ENCODE measurements at places on chromosomes 12 and 14.

DNA sequence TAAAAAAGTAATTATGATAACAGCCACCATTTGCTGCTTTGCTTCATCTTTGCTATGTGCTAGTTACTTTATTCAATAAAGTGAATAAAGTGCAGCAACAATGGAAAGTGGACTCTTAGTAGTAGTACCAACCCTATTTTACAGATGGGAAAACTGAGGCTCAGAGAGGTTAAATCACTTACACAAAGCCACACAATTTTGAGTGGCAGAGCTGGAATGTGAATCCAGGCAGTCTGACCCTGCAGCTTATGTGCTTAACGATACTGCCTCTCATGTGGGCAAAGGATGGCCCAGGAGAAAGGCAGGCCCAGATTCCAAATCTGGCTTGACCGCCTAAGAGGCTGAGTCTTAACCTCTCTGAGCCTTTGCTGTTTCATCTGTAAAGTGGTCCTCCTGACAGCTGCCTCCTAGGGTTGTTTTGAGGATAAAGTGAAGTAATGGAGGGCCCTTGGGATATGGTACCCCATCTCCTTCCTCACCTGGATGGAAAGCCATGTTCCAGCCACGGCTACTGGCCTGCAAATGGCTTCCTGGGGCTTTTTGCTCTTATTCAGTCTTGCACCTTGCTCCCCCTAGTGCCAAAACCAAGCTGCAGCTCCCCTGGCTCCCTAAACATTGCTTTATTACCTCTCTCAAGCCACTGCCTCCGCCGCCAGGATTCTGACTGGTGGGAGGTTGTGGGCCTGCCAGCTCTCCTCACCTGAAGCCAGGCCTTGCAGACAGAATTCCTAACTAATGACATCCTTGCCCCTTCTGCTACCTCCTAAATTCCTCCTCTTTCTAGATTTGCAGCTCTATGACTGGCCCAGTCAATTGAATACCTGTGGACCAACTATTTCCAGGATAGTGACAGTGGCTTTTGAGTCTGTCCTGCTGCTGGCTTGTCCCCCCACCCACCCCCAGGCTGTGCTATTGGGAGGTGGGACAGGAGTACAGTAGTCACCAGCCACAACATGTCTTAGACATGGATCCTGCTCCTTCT, 283.3 kb upstream of the PWP1 start:
- peak; percentile 72 for DNase-seq

GRCh38 chr14:58941629-58942028, 246.8 kb upstream of the DAAM1 start:
- DNase-seq = no peak

DNA sequence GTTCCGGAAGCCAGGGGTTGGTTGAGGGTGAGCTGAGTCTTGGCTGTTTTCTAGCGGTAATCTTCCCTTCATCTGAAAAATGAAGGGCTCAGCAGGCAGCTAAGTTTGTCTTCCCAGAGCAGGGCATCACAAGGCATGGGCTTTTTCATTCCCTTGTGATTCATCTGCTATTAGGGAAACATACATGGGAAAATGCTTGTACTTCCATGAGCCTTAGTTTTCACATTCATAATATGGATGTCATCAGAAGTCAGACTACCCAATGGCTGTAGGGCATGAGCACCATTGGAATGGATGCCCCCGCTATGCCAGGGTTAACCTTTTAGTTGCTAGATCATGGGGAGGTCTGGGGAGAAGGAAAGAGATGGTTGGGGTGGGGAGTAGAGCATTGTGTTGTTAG, 18.7 kb downstream of the HELB start:
- DNase-seq = no peak

GRCh38 chr12:1629338-1630132, 504 bp downstream of the WNT5B start:
- DNase-seq = no peak

DNA sequence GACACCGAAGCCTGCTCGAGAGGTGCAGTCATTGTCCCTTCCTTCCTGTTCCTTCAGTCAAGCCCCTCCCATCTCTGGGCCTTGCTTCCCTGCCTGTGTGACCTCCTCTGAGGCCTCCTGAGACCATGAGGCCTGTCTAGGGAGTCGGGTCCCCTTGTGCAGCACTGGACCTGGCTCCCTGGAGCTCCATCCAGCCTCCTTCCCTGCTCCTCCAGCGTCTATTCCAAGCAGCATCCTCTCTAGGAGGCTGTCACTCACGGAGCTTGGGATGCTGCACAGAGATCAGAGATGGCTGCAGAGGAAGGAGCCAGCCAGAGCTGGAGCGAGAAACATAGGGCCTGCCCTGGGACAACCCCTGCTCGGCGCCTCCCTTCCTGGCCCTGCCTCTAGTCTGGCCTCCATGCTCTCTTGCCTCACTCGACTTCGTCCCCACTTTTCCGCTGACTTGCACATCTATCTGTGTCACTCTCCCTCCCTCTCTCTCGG, 142.7 kb downstream of the BCL11B start:
- no peak for DNase-seq

DNA sequence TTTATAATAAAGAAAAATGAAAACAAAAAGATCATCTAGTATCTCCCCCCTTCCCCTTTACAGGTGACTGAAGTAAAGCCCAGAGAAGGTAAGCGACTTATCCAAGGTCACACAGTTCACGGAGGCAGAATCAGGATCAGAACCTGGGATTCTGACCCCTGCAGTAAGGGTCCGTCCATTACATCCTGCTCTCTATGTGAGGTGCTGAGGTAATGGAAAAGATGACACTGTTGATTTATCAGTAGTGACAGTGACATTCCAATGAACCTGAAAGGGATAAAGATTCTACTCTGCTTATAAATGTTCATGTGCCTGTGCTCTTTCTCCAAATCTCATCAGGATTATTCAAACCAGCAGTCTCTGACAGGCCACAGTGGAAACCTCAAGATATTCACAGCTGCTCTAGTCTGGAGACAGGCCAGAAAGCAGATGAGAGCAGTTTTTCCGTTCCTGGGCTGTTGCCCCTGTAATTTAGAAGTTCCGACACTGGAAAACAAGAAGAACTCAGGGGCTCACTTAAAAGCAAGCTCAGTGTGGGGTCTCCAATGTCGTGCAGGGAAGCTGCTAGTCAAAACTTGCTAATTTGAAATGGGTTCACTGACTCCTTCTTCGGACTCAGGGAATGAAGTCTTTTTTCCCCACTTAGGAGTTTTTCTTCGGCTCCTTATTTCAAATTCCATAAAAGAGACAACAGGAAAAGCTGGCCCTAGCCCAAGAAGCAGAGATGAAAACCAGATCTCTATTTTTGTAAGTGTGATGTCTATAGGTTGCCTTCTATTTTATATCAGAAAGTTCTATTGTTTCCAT, 131.8 kb upstream of the EEA1 start:
- DNase-seq = no peak

- peak; percentile 15 for DNase-seq
Measured at GRCh38 chr14:51653079-51653774, 1.5 kb downstream of the FRMD6 start.

Measured in CD4-positive, alpha-beta T cell treated with Interleukin-10 for 1 hour (primary cell).